Thymus (tissue), 14 donors: ENCODE measurements at places on chromosomes 7 and 10. TPM values are rescaled to one million over a fixed set of nuclear protein-coding genes. Genes with fewer than 3 reads are reported as not detected.
A peak's percentile ranks its signal among the peaks of the same experiment; 100 is the strongest.

HOXA4 gene
- polyA plus RNA-seq, result 3.0 TPM

GRCh38 chr10:5547931-5548660, 23.3 kb downstream of the CALML3 start:
- no peak for DNase-seq

- DNase-seq, result no peak
Measured at GRCh38 chr7:37425498-37425897, 23.2 kb downstream of the ELMO1 start.

DNA sequence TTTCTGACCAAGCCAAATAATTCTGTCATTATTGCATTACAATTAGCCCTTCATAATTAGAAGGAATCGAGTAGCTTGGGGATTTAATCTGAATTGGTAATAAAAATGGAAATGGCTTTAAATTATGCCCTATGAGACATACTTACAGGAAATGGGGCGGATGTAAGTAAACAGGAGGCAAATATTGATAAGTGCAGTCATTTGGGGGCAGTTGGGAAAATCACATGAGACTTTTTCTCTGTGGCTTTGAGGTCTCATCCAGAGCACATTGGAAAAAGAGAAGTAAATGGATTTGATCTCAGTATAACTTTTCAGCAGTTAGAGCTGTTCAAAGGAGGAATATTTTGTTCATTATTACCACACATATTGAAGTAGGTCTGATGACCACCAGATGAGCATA, 307.8 kb upstream of the POM121L12 start:
- no peak for DNase-seq

ARHGEF35 gene
- polyA plus RNA-seq, result 8.3 TPM

DNA sequence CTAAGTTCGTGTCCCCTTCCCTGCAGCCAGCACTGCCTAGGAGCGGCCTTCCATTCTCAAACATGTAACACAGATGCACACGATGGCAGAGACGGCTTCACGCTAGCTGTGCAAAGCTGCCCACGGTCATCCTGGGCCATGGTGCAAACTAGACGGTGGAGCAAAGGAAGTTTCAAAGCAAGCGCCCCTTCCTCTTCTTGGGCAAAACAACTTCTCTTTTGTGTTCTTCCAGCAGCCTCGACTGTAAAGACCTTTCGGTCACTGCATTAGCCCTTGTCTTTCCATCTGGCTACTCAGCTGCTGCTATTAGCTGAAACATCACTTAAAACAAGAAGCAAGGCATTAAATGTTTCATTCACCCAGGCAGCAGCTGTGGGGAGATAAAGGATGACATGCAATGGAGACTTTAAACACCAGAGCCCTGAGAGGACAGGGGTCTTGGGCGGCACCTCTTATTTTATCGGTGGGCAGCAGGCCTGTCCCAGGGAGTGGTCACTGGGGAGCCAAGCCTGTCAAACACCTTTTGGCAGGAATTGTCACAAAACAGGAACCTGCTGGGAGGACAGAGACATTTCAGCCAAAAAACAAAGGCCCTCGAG, 214.8 kb downstream of the KLF6 start:
- DNase-seq, result no peak

GRCh38 chr7:129452589-129453231, 18.5 kb downstream of the STRIP2 start:
- DNase-seq, result no peak

DNA sequence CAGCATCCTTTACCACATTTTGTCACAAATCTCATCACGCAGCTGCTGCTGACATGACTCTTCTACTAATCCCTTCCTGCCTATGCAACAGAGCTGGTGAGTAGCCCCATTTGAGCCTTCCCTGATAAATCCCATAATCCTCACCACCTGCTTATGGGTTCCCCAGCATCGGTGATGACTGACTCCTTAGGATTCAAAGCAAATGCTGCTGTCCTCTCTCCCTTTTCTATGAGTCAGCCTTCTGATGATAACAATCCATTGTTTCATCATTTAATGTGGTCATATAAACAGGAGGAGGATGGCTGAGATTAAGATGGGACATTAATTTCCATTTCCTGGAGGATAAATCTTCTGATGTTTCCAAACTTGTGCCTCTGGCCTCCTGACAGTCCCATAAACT, 73.4 kb downstream of the SORCS1 start:
- no peak for DNase-seq

MMP21 gene
- polyA plus RNA-seq, result 0.18 TPM

DNA sequence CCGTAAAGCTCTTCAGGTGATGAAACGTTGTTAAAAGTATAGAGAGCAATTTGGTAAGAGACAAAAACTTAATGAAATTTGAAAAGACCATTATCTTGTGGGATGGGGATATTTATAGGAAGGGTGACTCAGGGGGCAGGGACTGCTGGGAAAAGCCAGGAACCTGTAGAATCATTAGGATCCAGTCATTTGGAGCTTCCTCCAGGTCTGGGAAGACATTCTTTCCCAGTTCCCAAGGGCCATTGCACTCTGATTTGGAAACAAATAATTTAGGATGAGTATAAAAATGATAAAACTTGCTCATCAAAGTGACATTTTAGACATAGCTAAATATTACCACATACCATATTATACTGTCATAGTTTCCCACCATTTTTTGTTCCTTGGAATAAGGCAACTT, 143.9 kb downstream of the PFKFB3 start:
- DNase-seq, result no peak

NPFFR1 gene
- polyA plus RNA-seq, result 0.21 TPM

GRCh38 chr7:16923019-16923418, 41.2 kb upstream of the AGR3 start:
- no peak for DNase-seq

DNA sequence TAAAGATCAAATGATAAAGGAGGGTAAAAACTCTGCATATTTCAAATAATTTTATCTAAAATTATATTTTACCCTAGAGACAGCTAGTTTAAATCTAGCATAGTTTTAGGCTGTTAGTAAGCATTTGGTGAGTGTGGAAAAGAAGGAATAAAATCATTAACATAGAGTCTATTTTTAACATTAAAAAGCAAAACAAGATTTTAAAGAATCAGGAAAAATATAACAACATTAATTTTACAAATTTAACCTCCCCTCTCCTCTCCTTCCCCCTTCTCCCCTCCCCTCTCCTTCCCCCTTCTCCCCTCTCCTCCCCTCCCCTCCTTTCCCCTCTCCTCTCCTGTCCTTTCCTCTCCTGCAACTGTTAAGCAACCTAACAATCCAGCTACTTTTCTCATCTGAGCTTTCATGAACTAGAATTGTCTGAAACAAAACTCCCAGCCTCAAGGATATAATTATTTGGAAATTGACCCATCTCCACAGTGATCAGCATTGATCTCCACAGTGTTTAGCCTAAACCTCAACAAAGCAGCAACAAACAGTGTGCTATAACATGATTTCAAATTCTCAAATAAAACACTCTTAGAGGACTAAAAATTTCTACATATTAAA, 293.2 kb downstream of the PPP1R3A start:
- DNase-seq, result no peak

TRIL gene
- 0.32 TPM for polyA plus RNA-seq

DNA sequence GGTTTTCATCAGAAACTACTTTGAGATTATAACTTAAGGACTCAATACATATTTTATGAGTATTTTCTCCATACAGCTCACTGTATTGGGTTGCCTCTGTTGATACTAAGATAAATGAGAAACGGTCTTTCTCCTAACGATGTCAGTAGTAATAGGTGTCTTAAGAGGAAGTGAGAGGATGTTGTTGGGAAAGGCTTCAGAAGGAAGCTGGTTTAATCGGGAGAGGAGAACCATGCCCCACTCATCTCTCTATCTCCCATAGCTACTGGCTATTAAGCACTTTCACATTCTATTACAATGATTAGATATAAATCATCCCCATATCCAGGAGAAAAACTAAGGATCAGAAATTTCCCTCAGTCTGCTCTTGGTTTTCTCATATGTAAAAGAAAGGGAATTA, 2.0 kb downstream of the CLEC5A start:
- no peak for DNase-seq

GRCh38 chr7:81527651-81528050, 242.2 kb downstream of the HGF start:
- DNase-seq, result no peak

BMI1 gene
- polyA plus RNA-seq, result 39.8 TPM

GRCh38 chr7:154304740-154305700, 252.8 kb downstream of the DPP6 start:
- DNase-seq, result no peak

DNA sequence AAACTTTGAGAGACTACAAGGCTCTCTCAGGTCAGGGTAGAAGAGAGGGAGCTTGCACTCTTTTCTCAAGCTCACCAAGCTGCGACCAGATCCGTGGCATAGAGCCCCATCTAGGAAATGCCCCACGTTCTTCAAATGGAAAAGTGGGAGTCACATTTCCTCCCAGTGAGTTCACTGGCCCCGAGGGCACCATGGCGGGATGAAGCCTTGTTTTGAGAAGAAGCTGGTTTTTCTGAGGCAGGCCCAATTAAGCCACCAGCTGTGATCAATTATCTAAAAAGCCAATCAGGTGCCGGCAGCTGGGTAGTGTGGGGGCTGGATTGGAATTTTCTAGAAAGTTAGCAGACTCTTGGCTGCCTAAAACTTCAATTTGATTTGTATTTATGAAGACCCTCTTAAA, 101.4 kb downstream of the ZNF365 start:
- DNase-seq, result no peak

- no peak for DNase-seq
Measured at GRCh38 chr10:132808383-132809231, 22.7 kb upstream of the NKX6-2 start.

- DNase-seq, result no peak
Measured at GRCh38 chr10:112507046-112507445, 60.0 kb downstream of the VTI1A start.

- DNase-seq, result no peak
Measured at GRCh38 chr7:74587435-74588126, 69.9 kb upstream of the GTF2I start.

LFNG gene
- 13.6 TPM for polyA plus RNA-seq

- DNase-seq, result no peak
Measured at GRCh38 chr10:77932016-77932715, 5.6 kb upstream of the DLG5 start.

DNA sequence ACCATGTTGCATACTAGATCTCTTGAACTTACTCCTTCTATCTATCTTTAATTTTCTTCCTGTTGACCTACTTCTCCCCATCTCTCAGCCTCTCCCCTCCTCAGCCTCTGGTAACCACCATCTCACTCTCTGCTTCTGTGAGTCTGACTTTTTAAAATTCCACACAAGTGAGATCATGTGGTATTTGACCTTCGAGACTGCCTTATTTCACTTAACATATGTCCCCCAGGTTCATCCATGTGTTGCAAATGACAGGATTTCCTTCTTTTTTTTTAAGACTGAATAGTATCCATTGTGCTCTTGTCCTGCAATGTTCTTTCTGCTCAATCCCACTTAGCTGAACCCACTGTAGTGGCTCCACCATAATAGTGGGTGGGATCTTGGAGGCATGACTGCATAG, 51.4 kb upstream of the DNAJC1 start:
- DNase-seq, result no peak

DNA sequence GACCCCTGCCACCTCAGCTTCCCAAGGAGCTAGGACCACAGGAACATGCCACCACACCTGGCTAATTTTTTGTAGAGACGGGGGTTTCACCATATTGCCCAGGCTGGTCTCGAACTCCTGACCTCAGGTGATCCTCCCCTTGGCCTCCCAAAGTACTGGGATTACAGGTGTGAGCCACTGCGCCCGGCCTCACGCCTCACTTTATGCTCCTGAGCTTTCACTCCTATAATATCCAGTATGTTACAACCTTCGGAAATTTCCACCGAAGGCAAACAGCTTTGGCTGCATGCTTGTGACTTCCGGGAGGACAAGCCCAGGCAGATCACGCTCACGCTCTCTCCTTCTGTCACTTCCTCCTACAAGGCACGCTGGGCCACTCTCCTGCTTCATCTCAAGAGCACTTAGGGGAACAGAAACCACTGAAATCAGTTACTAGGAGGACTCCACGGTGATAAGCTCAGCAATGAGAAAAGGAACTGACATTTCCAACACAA, 4.4 kb upstream of the MAD1L1 start:
- DNase-seq, result peak; percentile 45

DNA sequence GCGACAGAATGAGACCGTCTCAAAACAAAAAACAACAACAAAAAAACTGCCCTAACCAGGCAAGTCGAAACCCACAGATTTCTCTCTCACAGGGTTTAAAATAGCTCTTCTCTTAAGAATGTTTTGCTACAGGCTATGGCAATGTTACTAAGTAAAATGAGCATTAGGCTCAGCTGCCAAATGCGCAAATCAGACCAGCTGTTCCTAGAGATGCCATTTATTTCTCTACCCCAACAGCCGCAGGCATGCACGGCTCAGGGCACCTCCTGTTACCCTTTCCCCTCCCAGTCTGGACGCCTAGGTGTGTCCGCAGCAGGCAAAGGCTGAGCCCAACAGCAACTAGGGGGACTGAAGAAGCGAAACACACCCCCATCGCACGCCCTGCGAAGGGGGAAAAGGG, 168.3 kb upstream of the MBL2 start:
- no peak for DNase-seq

- DNase-seq, result no peak
Measured at GRCh38 chr10:7243873-7244272, 167.0 kb downstream of the SFMBT2 start.

DNA sequence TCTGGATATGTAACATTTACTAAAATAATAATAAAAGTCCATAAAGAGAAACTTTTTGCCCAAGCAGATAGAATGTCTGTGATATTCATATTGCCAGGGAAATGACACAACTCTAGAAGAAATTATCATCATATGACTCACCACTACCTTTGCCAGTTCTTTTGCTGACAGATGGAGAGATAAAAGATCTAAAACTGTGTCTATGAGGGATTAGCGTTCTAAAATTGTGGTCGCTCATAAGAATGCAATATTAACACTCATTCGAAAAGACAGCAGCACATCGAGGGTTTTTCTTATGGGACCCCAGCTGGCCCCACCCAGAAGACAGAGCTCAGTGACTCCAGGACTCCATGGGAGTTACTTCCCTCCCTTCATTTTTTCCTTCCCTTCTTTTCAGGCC, 16.6 kb upstream of the LANCL2 start:
- DNase-seq, result no peak

DNA sequence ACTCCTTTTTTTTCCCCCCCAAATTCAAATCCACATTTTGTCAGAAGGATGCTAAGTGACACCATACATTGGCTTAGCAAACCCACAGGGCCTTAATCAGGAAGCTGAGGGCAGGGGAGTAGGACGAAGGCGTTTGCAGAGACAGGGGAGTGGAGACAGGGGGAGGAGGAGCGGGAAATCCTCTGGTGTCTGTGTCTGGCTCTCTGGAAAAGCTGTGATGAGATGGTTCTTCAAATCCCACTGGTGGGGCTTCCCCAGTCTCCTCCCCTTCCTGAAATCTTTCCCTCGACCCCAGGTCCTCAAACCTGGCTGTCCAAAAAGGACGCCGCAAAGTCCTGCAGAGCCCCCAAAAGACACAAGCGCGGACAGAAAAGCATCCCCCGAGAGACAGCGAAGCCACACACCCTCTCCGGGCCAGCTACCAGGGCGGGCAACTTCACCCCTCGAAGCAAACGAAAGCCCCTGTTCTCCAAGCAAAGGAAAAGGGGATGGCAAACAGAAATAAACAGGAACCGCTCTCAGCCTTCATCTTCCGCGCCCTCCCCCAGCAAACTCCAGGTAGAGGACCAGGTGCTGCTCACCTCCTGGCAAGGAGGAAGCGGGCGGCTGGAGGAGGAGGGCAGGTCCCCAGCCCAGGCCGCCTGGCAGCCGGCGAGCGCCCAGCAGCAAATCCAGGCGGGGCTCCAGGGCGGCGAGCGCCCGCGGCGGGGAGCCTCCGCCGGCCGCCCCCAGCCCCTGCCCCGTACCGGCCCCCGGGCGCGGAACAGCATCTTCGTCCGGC, 520 bp downstream of the ELAPOR2 start:
- DNase-seq, result peak; percentile 8
